ENCODE measurements at places on chromosomes 2 and 18.
A peak's percentile ranks its signal among the peaks of the same experiment; 100 is the strongest.

- no peak for DNase-seq
These were observed 933.9 kb downstream of the TRIB2 start for GRCh38 chr2:13650586-13651180.

GRCh38 chr18:69383186-69383585 is 17.5 kb upstream of the DOK6 start:
- DNase-seq: no peak

DNA sequence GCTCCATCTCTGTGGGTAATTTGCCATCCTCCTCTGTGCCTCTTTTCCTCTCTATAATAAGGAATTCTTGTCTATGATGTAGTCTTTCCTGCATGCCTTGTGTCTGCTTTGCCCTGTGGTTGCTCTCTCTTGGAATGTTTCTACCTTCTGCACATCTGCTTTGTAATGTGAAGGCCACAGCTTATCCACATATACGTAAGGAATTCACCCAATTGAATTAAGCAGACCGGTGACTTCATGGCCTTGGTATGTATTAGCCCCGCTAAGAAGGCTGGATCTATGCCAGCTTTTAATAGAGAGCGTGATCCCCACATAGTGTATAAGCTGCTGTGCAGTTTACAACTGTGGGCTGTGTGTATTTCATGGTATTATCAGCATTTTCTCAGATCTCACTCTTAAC is 274.7 kb downstream of the RNF144A start:
- DNase-seq: peak; percentile 15

DNA sequence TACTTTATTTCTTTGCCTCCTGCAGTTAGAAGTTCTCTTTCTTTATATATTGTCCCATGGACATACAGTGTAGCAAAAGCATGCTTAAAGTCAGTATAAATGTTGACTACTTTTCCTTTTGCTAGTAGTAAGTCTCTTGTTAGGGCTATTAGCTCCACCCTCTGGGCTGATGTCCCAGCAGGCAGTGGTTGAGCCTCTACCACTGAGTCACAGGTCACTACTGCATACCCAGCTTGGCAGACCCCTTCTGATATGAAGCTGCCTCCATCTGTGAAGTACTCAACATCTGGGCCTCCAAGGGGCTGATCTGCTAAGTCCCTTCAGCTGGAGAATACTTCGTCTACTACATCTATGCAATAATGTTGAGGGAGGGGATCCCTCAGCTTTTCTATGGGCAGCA is 61.0 kb upstream of the SLC35G4 start:
- DNase-seq: no peak

DNA sequence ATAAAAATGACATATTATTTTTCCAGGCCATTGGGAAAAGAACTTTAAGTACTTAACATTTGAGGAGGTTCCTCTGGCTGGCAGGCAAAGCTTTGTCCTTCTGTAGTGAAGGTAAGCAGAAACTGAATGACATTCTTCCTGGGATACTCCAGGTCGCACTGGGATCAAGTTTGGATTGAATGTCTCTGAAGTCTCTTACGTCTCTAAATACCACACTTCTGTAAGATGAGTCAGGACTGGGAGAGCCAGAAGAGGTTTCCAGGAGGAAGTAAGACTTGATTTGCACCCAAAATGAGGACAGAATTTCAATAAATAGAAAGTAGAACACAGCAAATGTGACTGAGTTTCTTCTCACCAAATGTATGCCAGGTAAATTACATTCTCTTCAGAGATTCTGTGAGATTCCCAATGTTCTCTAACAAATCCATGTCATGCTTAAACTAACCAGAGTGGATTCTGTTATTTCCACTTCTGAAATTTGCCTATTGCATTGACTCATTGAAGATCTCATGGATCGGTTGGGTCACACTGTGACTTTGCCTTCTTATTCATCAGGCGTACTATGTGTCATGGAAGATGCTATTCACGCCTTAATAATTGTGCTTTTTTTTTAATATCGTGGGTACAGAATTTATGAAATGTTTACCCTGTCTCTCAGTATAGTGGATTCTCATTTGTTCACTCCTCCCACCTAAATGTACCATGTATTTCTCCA is 25.5 kb upstream of the VIT start:
- DNase-seq: no peak

DNA sequence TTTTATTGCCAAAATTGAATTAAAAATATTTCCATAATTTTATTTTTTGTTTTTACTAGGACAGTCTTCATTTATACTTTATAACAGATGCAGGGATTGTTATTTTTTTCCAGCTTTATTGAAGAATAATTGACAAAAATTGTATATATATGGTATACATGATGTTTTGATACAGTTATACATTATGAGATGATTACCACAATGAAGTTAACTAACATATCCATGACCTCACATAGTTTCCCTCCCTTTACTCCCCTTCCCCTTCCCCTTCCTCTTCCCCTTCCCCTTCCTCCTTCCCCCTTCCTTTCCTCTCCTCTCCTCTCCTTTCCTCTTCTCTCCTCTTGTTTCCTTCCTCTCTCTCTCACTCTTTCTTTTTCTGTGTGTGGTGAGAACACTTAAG is 700.1 kb downstream of the CNTNAP5 start:
- DNase-seq: no peak

DNA sequence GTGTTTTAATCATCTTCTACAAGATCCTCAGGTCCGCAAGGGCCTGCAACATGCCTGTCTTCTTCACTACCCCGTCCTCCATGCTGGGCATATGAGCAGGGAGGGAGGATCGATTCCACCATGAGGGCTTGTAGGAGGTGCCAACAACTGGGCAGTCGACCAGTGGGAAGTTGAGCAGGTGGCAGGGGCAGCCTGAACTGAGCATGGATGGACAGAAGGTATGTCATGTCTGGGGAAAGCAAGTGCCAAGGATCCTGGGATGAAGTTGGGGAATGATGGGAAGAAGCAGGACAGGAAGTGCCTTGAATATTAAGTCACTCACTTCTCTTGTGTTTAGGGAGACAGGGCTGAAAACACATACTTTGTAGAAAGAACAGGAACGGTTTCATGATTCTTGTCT is 44.7 kb downstream of the CTIF start:
- no peak for DNase-seq

DNA sequence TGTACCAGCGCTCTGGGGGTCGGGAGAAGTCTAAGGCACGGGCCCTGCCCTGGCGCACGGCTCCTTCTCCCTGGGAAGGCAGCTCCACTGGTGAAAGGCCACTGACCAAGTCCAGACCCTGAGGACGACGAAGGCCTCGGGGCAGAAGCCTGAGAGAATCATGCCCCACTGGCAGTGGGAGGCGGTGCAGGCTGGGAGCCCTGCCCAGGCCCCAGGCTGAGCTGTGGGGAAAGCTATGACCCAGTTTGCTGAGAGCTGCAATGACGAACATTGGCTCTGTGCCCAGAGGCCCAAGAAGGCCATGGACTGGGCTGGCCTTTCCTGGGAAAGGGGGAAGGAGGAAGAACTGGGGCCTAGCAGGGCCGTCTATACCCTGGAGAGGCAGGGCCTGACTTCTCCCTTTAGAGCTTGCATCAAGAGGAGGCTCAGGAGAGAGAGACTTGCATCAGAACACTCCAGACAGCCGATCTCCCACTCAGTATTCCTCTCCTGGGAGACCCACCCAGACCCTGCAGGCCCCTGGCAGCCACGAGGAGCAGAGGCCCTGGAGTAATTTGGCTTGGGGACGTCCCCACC is 32.9 kb downstream of the HS1BP3 start:
- peak; percentile 69 for DNase-seq

DNA sequence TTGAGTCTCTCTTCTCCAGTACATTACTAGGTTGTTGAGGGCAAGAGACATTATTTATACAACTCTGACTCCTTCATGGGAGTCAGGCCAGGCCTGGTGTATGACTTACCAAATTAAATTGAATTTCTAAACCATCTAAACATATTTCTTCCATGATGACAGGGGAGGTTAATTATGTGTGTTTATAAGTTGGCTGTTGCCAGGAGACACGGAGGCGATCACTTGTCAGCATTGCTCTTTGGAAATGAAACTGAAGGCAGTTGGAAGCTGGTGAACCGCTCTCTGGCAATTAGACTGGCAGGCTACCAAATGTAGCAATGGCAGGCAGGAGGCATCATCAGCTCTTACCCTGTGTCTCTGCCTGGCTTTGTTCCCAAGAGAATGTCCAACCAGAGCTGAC is 241.4 kb downstream of the KCNS3 start:
- DNase-seq: no peak

DNA sequence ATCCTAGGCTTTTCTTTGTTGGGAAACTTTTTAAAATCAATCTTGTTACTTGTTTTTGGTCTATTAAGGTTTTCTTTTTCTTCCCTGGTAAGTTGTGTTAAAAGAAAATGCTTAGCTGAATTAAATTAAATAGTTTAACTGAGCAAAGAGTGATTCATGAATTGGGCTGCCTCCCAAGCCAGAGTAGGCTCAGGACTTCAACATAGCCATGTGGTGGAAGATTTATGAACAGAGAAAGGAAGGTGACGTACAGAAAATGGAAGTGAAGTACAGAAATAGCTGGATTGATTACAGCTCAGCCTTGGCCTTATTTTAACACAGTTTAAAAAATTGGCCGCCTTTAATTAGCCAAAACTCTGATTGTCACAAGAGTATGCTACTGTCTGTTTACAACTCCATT is 27.9 kb upstream of the GALNT5 start:
- DNase-seq: no peak

DNA sequence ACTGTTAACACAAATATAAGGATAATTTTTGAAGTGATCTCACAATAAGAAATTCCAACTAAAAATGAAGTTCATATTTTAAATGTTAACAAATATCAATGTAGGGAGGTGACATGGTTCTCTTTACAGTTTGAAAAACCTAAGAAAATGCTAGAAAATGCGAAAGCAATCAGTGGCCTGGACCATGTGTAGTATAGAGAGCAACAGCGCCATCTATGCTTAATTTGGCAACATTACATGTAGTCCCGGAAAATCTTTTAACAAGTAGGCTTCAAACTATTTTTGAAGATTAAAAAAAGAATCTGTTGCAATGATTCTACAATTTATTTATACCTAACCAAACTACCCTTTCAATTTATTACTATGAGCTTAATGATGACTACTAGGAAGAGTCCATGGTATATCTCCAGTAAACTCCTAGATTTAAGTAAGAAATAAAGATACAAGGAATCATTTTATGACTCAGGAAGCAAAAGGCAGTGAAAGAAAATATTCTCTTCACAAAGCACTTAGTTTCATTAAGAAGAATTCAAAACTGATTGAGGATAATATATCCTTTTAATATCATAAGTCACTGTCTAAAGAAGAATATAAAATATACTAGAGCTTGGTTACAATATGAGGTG is 33.3 kb downstream of the NDUFA10 start:
- peak; percentile 8 for DNase-seq

- DNase-seq: no peak
These were observed 478.3 kb downstream of the FBXO15 start for GRCh38 chr18:73669297-73669696.

DNA sequence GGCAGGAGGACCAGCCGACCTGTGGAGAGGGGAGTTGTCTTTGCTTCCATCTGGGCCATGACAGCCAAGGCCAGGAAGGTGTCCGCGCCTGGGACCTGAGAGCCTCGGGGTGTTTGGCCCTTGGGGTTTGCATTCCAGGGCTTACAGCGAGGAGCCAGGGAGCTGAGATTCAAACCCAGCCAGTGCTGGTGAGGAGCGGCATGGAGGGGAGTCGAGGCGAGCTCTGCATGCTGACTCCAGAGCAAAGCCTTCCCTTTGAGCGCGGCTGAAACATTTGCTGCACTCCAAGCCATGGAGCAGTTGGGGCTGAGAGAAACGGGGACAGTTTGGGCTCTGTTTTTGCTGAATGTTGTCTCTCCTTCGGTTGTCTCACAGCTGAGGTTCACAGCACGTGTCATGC is 77.4 kb downstream of the TWIST2 start:
- DNase-seq: no peak

- no peak for DNase-seq
These were observed 15.3 kb upstream of the PLB1 start for GRCh38 chr2:28480403-28481049.

- DNase-seq: no peak
These were observed 6.1 kb downstream of the DOK1 start for GRCh38 chr2:74560591-74560990.

- DNase-seq: no peak
These were observed 122.2 kb downstream of the TANC1 start for GRCh38 chr2:159090514-159091201.

DNA sequence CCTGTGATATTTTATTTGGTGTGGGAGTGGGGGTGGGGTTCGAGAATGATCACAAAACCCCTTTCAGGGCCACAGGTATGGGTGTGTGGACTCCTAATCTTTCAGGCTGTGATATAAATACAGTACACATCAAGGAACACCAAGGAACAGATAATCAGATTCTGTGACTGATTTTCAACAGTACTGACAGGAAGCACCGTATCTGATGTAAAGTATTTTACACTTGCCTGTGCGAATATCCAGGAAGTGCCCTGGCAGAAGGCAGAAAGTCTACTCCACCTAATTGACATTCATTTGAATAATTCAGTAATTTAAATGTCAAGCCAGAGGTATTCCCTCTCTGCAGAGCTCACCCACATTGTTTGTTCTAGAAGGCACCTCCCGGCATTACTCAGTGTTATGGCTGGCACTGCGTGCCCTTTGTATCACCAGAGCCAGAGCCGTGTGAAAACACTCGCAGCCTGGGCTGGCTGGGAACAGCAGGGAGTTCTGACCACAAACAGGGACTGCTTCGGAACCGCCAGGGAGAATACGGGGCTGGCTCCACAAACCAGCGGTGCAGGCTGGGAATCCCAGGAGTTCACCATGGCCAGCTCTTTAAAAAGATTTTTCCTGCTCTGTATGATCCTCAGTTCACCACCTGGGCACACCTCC is 91.8 kb downstream of the ACVR1 start:
- DNase-seq: no peak

DNA sequence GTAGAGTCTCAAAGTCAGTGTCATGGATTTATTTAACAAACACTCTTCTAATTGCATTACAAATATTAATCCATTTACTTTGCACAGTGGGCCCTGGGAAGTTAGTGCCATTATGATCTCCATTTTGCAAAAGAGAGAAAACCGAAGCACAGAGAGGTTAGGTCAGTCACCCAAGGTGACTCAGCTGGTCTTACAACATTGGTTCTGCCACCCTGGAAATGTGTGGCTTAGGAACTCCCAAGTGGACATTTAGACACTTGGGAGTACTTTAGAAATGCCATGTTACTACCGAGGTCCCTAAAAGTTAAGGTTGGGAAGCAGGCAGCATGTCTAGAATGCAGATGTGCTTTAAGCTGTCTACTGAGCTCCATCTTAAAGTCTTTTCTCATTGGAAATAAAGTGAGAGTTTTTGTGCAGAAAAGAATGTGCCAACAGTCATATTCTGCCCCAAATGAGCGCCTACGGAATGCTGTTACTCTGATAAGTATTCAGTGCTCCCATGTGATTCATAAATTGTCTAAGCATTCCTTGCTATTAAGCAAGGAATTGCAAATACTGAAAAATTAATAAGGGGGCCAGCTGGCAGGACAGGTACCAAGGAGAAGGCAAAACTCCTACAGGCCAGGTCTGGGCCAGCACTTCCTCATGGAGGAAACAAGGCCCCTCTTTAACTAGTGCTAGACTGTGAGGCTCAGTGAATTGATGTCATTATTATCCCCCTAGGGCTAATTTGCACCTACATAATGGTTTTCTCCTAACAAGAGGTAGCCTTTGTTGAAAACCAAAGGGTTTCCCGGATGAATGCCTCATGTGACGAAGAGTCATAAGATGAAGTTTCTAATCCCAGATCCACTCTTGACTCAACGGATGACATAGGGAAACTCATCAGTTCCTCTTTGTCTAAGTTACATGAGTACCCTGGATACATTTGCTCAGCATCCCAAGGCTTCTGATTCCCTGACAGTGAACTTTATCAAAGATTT is 16.3 kb downstream of the NRP2 start:
- DNase-seq: no peak
